ENCODE measurements at places on chromosomes 6 and 20.

GRCh38 chr6:164581563-164581962, 727.8 kb downstream of the C6orf118 start:
- DNase-seq = no peak

GRCh38 chr6:79863566-79863965, 83.8 kb downstream of the ELOVL4 start:
- DNase-seq = no peak

- DNase-seq = no peak
Observed at GRCh38 chr6:15752820-15753219, 90.0 kb upstream of the DTNBP1 start.

- no peak for DNase-seq
Observed at GRCh38 chr6:122286512-122286911, 112.9 kb upstream of the HSF2 start.

DNA sequence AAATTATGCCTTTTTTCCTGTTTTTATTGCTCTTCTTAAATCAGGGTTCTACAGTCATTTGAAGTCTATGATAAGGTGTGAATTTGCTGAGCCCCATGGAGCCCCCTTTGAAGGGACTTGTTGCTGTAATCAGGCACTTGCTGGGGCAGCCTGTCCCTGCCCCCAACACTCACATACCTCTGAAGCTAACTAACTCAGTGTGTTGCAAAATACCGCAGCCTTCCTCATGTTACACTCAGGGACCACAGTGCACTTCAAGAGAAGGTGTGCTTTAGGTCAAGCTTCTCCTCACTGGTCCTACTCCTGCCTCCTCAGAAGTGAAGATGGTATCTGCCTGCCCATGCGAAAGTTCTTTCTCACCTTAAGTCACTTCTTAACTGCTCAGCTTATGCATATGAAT, 66.1 kb upstream of the GLP1R start:
- DNase-seq = no peak

DNA sequence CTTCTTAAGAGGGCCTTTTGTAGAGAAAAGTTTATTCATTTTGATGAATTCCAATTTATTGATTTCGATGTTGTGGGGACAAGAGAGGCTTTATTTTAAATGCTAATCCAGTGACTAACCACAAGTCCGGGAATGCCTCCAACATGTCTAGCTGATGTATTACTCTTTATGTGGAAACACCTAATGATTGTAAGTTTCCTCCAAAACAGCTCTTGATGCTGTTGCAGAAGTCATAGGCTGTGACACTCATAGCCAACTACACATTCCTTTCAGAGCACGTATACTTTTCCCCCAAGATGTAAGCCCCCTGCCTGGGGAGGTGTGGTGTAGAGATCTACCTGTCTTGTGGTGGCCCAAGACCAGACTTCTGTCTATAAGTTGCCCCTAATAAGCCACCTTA, 61.3 kb upstream of the RNF24 start:
- no peak for DNase-seq

DNA sequence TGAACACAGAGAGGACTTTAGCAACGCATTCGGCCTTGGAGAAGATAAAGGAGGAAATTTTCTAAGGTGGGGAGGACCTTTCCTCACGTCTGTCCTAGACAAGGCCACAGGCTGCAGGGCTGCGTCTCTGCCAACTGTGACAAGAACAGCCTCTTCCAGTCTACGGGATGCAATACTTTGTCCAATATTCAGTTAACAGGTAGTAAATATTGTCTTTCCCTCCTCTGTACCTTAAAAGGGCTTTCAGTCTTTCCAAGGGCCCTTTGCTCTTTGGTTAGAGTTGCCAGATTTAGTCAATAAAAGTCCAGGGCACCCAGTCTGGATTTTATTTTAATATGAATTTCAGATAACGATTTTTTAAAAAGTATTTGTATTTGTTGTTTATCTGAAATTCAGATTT, 78.2 kb downstream of the ELOVL4 start:
- no peak for DNase-seq

GRCh38 chr20:35697696-35698297, 1.4 kb downstream of the NFS1 start:
- DNase-seq = no peak

- DNase-seq = no peak
Observed at GRCh38 chr6:119052987-119053386, 25.5 kb downstream of the FAM184A start.

DNA sequence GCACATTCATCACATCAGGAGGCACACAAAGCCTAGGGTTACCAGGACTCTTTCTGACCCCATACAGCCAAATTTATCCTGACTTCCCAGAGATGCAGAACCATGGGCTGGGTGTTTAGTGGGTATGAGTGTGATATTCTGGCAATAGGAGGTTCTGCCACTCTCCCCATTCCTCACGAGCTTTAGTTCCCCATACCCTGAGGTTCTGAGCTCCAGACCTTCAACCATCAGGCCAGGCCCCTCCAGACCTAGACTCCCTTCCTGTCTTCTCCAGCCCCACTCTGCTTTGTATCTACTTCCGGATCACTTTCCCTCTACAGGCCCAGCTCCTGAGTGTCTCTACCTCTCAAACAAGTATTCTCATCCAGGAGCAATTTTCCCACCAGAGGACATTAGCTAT, 4.4 kb downstream of the HLA-F start:
- no peak for DNase-seq

DNA sequence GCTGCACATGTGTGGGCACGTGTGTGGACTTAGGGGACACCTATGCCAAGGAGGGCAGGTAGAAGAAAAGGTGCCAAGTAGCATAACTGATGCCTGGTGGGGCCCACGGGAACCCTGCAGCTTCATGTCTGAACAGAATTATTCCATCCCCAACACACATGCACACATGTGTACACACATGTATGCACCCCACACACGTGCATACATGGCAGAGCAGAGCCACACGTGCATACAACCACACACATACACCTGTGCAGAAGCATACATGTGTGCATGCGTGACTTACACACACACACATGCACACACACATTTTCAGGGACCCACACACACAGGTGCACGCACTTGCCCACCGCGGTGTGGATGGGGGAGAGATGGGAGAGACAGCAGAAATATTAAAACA, 51.7 kb upstream of the CHRNA4 start:
- no peak for DNase-seq

DNA sequence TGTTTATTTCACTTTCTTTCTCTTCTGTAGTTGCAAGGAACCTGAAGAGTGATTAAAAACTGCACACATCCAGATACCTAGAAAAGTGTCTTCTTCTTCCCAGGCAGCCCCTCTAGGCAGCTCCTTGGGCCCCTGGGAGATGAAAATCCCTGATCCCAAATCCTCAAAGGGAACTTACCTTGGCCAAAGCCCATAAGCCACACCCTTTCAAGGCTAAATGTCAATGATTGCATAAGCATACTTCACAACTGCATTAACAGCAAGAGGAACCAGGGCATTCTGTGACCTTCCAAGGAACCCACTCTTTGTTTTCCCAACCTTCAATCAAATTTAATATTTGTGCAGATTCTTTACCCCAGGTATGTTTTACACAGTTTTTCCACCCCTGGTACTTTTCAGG, 4.4 kb upstream of the HMGN3 start:
- DNase-seq = no peak

DNA sequence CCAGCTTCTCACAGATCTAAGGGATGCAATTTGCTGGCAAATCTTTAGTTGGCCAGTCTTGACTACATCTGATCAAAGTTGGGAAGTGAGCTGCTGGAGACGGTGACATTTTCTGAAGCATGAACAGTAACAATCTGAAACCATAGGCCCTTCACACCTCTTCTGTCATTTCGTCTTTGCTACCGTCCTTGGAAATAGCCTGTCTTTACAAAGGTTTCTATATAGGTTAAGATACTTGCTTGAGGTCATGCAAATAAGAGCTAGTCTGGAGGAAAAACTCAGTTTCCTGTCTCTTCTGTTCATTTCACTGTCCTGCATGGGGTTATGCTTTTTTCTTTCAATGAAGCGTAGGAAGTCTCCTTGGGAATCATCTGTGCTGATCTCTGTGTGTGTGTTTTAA, 55.6 kb downstream of the CARMIL1 start:
- no peak for DNase-seq

DNA sequence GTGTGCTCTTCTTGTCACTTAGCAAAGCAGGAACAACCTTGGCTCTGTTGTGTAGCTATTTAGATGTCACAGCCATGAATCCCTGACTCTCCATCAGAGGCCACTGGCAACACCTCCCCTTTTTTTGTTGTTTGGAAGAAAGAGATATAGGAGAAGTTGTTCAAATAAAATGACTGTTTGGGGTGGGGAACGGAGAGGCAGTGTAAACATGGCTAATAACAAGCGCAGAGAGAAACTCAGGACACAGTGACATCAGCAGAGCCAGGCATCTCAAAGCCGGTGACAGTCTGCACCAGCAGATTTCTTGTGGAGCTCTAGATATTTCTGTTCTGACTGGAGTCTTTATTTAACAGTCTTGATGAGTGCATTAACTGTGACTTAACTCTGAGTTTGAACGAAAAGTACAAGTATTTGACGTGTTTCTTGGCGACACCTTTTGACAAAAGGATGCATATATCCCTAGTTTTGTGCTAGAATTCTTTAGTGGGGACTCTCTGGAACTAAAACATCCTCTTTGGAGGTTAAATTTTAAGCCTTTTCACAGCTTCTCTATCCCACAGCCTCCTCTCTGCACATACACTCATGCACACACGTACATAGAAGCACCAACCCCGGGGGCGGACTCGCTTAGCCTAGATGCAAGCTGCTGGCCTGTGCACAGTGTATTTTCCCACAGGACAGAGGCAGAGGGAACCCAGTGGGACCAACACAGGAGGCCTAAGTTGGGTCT, 53.8 kb downstream of the ADAT2 start:
- DNase-seq = no peak

DNA sequence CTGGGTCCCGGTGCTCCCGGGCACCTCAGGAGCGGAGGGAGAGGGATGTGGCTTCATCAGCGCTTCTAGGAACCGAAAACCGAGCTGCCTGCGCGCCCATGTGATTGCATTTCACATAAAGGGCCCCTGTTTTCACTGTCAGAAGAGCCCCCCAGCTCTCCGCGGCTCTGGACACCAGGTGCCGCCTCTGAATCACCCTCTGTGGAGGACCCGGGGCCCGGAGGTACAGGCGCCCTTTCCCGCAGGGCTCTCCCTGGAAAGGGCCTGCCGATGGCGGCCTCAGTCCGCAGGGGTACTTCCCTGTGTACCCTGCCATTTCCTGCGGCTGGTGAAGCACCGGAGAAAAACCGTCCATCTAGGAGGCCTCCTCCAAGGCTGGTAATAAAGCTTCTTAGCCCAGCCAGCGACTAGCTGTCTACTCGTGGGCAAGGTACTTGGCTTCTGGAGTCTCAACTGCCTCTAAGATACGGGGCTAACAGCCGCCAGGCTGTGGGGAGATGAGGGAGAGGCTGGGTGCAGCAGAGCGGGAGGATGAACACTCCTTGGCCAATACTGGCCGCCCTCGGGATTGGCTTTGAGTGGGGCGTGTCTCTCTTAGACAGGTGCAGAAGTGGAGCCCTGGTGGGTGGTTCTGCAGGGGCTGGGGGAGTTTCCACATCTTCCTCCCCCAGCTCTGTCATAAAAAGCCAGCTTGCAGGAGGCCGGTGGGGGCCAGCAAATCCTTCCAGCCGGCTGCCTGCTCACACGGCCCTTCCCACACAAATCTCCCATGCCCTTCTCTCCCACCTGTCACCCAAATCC, 1.6 kb downstream of the PPP1R16B start:
- DNase-seq = peak; percentile 21

- no peak for DNase-seq
Observed at GRCh38 chr6:5762561-5762968, 244.2 kb downstream of the NRN1 start.

GRCh38 chr6:122482750-122483080, 11.1 kb upstream of the SERINC1 start:
- DNase-seq = no peak

- DNase-seq = no peak
Observed at GRCh38 chr20:47127999-47128398, 228.5 kb downstream of the ZMYND8 start.

- no peak for DNase-seq
Observed at GRCh38 chr6:80336911-80337310, 230.4 kb downstream of the BCKDHB start.

DNA sequence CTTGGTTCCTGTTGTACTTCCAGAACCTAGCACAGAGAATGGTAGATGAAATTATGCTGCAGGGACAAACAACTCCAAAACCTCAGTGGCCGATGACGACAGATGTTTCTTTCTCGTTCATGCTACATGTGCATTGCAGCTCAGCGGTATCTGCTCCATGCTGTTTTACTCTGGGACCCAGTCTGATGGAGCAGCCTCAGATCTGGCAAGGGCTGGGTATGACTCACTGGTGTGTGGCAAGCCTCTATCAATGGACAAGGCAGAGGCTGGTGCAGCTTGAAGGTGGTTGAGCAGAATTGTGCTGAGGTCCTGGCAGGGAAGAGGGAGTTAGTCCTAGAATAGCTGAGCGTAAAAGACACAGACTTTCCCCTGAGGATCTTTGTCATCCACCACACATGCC, 10.3 kb upstream of the BLCAP start:
- DNase-seq = no peak

DNA sequence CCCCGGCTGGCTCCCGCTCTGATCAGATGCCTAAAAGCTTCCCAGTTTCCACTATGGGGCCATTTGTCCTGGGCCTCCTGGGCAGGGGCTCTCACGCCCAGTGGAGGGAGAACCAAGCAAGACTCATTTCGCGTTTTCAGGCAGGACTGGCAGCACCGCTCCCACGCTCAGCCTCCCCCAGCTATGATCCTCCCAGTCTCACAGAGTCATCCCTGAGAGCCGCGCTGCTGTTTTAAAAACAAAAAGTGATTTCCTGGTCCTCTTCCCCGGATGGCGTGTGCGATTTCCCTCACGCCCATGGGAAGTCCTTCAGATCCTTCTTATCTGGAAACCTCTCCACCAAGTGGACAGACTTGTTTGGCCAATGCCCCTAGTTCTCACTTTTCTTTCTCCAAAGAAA, at the start of gene ADGRF5:
Gene ADGRF5, minus strand, starts transcription at position 208 of the 400 bp plus-strand sequence. CDS start 15,176 bp downstream, outside the sequence.
- DNase-seq = no peak

DNA sequence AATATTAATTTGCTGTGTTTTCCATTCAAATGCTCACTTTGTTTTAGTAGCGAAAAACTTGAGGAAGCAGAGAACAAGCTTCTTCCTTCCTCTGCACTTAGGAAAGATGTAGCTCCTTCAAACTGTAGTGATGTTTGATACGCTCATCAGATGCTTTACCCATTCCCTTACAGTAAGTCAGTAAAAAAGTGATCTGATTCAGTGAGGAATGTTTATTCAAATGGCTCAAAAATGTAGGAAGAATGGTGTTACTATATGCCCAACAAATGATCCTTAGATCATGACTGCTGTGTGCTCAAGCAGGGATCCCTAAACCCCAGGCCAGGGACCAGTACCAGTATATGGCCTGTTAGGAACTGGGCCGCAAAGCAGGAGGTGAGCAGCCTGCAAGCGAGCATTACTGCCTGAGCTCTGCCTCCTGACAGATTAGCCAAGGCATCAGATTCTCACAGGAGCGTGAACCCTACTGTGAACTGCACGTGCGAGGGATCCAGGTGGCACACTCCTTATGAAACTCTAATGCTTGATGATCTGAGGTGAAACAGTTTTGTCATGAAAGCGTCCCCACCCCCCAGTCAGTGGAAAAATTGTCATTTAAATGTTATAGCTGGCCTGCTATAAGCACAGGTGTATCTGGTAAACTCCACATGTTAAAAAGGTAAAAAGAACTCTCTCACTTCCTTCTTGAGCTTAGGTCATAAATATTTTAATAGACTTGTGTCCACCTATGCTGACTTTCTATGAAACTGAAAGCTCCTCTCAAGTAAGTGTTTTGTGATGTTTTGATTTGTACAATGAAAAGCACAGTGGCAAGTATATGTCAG, 187.2 kb downstream of the FOXC1 start:
- DNase-seq = no peak

GRCh38 chr20:4781637-4782377, 60.1 kb downstream of the PRND start:
- no peak for DNase-seq

- DNase-seq = no peak
Observed at GRCh38 chr6:137657351-137657911, 163.2 kb upstream of the OLIG3 start.
